ENCODE measurements at places on chromosomes 6 and 20.

DNA sequence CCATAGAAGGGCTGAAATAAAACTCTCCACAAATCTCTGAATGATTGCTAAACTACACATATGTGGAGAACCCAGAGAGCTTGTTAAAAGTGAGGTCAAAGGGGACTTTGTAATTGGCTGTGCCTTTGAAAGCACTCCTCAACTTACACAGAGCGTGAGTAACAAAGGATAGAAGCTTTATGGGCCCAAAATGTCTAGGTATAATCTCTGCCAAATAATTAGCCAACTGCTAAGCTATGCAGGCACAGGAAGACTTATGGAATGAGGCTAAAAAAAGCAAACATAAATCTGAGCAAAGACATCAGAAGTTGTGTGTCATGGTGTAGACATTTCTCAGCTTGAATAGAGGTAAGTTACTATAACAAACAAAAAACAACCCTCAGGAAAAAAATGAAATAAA is 23.3 kb upstream of the UST start:
- no peak for DNase-seq

DNA sequence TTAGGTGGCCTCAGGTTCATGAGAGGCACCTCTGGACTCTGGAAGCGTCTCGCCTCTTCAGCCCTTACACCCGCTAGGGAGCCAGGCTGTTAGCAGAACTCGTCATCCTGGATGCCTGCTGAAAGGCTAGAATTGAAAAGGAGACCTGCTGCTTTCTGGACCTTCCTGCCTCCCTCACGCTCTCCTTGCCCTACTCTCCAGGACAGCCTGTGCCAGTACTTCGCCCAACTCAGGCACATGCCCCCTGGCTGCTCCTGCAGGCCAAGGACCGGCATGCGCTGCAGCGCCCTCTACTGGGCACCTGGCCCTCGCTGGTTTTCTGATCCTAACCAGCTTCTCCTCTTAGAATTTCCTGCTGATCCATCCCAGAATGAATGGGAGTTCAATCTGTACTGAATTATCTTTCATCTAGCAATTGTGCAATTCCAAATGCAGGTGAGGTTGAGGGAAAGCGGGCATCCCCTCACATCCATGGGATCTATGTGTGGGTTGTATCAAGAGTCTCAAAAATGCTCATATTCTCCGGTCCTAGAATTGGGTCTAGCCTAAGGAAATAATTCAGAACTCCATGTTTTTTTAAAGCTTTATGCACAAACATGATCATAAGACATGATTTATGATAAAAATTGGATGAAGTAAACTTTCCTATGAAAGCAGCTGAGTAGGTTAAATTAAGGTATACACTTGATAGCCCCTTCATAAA is 78.0 kb downstream of the PTPN1 start:
- DNase-seq = peak; percentile 90

GRCh38 chr6:54621285-54621684 is 225.3 kb upstream of the FAM83B start:
- no peak for DNase-seq

- no peak for DNase-seq
Measured at GRCh38 chr6:105326833-105327770, 75.8 kb downstream of the PREP start.

DNA sequence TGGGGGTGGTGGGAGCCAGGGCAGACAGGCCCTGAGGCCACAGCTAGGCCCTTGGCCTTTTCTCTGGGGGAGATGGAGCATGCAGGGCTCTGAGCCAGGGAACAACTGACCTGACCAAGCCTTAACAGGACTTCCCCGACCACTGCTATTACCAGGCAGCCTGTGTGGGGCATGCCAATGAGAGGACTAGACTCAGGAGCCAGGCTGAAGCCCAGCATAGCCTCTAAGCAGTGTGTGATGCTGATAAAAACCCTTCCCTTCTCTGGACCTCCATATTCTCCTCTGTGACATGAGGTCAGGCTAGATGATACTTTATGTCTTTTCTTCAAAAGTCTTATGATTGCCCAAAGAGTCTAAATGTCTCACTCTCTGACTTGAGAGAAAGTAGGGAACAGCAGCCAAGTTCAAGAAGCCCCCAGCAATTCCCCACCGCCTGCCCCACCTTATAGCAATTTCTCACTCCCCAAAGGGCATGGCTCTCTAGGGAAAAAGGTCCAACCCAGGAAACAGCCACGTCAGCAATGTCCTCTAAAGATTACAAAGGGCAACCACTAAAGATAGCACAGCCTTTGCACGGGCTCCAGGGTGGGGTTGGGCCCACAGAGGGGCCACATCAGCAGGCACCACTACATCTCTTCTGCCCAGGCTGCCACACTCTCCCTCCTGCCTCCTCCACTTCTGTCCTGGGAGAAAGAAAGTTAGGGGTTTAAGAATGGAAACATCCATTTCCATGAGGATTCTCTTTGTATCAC is 71.3 kb downstream of the TRERF1 start:
- DNase-seq = no peak

GRCh38 chr6:80442366-80442765 is 335.9 kb downstream of the BCKDHB start:
- no peak for DNase-seq

- DNase-seq = peak; percentile 20
Measured at GRCh38 chr20:14375416-14375985, 38.1 kb upstream of the FLRT3 start.

GRCh38 chr20:19520261-19520660 is 237.8 kb upstream of the RIN2 start:
- DNase-seq = no peak

DNA sequence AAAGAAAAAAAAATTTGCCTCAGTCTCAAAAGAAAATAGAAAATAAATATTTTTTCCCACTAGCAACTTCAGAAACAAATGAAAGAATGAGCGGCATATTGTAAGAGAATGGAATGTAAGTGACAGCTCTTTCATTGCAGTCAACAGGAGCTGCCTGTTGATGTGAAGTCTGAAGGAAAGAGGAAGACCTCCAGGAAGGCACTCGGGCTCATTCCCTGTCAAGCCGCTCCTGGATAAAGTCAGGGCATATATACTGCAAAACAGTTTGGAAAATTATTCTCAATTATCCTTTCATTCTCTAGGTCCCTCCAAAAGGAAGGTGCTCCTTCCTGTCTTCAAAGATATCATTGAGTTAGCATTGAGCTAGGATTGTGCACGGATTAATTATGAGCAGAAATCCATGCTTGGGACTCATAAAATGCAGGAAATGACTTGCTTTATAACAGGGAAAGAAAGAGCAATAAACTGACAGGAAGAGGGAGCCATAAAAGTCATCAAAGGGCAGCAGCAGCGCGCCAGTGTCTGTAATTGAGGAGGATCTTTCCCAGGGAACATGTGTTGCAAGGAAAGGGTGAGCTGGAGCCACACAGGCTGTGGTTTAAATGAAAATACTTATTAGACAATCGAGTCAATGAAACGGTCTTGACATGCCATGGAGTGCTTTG is 218.2 kb downstream of the C6orf118 start:
- DNase-seq = no peak

DNA sequence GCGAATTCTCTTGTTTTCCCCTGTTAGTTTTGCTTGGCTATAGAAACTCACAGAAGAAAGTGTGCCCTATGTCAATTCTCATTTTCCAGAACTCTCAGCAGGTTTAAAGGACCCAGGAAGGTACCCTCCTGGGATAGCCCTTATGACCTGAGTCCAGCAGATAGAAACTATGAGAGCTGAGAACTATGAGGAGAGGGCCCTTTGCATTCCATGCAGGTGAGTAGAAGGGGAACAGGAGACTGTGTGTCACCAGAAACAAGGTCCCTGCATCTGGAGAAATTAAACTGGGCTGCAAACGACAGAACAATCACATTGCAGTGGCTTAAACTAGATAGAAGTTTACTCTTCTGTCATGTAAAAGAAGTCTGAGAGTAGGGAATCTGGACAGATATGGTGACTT is 35.7 kb upstream of the SCUBE3 start:
- no peak for DNase-seq

DNA sequence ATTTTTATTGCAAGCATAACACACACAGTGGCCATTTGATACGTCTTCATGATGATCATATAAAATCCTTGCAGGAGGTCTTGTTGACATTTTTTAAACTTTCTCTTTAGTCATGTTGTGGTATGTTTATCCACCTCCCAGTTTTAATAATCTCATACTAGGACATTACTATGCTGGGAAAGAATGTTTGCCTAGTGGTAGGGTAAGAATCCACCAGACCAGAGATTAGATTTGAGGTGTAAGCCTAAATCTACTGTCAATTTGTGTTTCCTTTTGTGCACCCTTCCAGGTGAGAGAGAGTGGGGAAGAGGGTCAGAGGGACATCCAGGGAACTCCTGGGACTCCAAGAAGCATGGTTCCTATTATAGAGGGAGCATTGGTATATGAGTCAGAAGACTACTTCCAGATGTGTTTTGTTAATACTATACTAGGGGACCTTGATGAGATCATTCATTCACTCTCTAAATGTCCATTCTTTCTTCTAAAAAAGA is 298.3 kb upstream of the SASH1 start:
- DNase-seq = no peak

DNA sequence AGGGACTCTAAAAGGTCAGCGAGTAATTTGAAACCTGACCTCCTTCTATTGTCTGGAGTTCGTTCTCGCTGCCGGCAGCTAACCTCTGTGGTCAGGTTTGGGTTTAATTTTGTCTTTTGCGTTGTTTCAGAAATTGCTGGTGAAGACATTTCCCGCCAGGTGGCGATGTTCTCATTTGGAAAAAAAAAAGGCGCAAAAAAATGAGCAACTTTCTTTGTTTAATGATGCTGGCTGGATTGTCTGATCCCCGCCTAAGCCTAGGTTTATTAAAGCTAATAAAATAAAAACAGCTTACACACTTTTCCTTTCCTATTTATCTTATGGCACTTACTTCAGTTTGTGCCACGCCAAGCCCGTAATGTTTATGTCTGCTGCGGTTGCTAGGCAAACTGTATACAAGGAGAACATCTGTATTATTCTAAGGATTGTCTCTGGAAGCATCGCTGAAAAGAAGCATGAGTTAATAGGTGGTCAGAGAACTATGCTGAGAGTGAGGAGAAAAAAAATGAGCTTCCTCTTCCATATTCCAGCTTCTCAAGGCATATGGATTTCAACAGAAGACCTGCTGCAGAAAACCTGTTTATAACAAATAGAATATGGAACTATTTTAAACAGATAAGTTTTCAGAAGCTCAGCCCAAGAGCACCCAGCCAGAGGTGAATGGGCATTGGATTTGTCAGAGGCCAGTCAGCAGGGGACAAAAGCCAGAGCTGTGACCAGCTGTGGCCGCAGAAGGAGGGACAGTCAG is 205.7 kb downstream of the DOK5 start:
- DNase-seq = peak; percentile 42

DNA sequence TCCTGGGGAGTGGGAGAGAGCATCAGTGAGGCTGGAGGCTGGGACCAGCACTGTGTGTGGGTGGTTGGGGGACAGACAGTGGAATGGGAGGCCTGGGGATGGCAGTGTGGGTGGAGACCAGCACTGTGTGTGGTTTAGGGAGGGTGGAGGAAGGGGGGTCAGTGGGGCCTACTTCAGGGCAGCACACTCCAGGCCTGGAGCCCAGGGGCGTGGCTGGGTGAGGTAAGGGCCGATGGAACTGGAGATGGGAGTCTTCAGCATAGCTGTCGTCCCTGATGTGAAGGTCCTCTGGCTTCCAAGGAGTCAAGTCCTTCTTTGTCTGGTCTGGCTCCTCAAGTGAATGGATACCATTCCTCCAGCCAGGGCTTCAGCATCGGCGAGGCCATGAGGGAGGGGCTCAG is 18.6 kb downstream of the KCNK17 start:
- DNase-seq = no peak

- no peak for DNase-seq
Measured at GRCh38 chr6:38804358-38804757, 89.2 kb downstream of the DNAH8 start.

- no peak for DNase-seq
Measured at GRCh38 chr6:40880906-40881305, 158.1 kb downstream of the UNC5CL start.

GRCh38 chr20:44457016-44457415 is 18.7 kb upstream of the TTPAL start:
- DNase-seq = no peak

DNA sequence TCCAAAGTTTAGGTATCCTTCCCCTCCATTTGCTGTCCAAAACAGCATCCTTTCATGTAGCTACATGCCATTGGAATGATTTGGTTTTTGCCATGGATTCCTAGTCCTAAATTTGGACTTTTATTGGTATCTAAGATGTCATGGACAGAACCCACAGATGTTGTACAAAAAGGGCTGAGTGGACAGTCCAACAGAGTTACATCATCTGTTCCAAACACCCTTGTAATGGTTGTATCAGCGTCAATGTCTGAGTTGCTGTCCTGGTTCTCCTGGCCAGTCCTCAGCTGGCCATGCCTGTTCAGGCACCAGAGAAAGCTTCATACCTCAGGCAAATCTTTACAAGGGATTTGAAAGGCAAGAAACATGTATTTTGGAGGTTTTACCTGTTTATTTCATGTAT is 191.3 kb downstream of the ESR1 start:
- DNase-seq = no peak

GRCh38 chr6:39362487-39362865 is 40.0 kb upstream of the KCNK16 start:
- DNase-seq = peak; percentile 62

GRCh38 chr6:106470316-106470715 is 109.8 kb downstream of the CRYBG1 start:
- no peak for DNase-seq

DNA sequence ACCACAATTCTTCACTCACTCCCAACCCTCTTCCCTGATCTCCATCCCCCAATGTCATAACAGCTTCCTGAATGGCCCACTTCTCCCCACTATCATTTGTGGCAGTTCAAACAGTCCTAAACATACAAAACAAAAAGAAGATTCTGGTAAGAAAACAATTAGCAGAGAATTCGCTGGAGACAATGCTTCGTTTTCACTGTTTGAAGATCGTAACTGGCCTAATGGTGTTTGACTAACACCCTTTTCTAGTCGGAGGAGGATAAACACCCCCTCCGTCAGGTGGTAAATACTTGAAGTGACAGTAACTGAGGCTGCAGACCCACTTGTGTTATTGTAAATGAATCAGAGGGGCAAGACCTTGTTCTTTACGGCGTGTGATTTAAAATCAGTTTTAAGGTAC is 3.8 kb downstream of the EYA2 start:
- DNase-seq = no peak

GRCh38 chr20:49270177-49270576 is 7.7 kb downstream of the ZNFX1 start:
- no peak for DNase-seq

DNA sequence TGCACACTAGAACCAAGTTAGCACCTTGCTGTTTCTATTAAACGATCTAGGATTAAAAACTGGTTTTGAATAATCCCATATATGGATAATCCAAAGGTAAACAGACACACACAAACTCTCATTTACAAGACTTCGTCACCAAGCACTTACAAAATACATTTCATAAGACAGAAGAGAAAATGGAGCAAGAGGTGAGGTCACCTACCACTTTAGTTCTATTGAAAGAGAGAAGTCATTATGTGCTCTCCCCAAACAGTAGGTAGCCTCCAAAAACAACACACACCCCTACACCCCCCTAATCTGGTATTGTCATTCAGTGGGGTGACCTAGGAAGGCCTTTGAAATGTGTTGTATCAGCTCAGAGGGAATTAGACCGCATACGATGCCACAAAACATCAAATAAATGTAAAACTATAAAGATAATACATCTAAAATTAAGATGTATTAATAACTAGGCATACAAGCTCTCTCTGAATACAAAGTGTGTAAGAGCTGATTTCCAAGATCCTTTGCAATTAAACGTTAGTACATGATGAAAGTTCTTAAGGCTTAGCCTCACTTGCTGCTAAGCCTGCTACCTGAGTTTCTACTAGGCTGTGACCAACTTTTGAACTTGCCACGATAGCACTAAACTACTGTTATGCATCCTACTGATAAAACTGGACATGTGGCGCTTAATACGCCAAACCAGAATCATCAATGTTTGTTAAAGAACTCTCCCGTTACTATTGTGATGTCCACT is 1.6 kb downstream of the SRPK1 start:
- DNase-seq = no peak

- DNase-seq = no peak
Measured at GRCh38 chr20:24405810-24406209, 63.6 kb upstream of the SYNDIG1 start.

All from D341Med (cell line).